ENCODE measurements at places on chromosomes 11 and 22.

DNA sequence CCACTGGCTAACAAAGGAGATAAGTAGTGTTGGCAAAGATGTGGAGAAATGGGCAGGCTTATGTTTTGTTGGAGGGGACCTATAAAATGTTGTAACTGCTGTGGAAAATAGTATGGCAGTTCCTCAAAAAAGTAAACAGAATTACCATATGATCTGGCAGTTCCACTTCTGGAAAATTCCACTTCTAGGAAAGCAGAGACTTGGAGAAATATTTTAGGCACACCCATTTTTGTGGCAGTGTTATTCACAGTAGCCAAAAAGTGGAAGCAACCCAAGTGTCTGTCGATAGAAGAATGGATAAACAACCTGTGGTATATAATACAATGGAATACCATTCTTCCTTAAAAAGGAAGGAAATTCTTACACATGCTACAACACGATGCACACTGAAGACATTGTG lies 57.0 kb upstream of the ADORA2A start:
- no peak for DNase-seq

- DNase-seq: no peak
Observed at GRCh38 chr11:7509966-7510365, 3.8 kb upstream of the PPFIBP2 start.

DNA sequence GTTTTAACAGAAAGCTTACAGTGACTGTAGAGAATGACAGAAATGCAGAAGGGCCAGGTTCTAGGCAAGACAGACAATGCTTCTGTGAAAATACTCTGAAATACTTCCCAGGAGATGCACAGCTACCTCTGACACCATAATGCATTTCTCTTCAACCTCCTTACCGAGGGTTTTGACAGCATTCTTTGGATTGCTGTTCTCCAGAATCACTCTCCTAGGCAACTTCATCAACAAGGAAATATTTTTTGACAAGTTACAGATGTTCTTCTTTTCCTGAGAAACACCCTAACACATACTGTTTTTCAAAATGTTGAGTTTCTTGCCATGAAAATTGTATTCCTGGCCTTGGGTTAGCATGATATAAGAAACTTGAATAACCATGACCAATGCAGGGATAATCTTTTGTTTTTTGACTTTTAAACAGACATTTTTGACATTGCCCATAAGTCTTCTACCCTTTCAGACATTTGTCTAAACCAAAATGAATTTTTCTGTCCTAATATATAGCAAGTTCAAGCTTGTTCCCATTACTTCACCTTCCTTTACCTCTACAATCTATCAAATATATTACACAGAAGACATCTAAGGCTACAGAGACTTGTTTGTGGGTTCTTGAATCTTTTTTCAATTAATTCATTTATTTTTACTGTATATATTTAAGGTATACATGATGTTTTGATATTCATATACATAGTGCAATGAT lies 108.1 kb downstream of the CCDC34 start:
- DNase-seq: no peak

- no peak for DNase-seq
Observed at GRCh38 chr22:32199961-32200360, 4.9 kb downstream of the RFPL2 start.

- no peak for DNase-seq
Observed at GRCh38 chr11:68707527-68707926, 23.2 kb downstream of the GAL start.

DNA sequence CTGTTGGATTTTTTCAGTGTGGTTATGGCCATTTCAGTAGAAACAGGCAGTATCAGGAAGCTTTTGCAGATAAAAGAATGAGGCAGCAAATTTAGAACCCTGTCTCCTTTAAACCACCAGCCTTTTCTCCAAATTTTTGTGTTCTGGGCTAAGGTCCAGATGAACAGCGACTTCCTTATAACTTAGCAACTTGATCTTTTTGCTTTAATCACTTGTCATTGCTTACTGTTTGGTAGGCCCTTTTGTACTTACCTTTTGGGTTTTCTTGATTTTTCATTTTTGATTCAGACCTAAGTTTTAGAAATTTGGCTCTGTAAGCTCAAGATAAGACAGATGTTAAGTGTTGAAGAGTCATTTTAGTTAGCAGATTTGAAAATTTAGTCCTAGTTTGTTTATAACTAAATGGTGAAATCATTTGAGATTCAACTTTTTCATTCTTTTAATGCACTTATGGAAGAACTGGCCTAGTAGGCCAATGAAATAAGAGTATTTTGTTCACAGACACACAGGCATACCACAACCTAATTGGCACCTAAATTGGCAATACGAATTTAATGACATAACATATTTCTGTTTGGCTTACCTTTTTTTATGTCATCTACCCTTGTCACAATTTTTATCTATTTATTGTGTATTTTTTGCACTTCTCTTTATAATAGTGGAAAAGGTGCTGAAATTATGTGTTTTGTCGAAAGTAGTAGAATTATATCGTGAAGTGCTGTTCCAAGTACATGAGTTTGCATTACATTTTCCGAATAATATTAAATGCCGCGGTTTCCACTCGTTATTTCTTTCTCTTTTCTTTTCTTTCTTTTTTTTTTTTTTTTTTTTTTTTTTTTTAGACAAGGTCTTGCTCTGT lies 2.1 kb downstream of the RTN3 start:
- DNase-seq: no peak

GRCh38 chr11:32781721-32782120 lies 12.7 kb downstream of the CCDC73 start:
- no peak for DNase-seq

- no peak for DNase-seq
Observed at GRCh38 chr11:5277807-5278382, 8.2 kb upstream of the HBE1 start.

- peak; percentile 24 for DNase-seq
Observed at GRCh38 chr22:17774206-17774925, at the start of gene BID. Gene BID (minus strand): TSS chr22:17774469. CDS start chr22:17750116, 24,353 bp downstream.

- no peak for DNase-seq
Observed at GRCh38 chr22:17576470-17576869, 13.2 kb downstream of the SLC25A18 start.

GRCh38 chr22:45318558-45319323 lies 9.0 kb downstream of the FAM118A start:
- DNase-seq: peak; percentile 61

DNA sequence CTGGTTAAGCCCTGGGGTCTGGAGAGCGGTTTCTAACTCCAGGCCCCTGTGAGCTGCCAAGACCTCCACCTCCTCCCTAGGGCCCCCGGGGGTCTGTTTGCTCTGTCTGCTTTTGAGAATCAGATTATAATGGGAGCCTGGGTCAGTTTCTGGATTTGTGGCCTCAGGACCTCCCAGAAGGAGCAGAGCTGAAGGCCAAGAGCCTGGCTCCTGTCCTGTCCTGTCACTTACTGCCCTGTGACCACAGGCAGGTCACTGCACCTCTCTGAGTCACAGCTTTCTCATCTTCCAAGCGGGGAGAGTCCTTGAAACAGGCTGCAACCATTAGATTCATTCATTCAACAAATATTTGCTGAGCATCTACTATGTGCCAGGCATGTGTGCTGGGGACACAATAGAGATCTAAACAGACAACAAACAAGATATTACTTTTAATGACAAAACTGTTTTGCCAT lies 87.3 kb upstream of the FGF3 start:
- no peak for DNase-seq

DNA sequence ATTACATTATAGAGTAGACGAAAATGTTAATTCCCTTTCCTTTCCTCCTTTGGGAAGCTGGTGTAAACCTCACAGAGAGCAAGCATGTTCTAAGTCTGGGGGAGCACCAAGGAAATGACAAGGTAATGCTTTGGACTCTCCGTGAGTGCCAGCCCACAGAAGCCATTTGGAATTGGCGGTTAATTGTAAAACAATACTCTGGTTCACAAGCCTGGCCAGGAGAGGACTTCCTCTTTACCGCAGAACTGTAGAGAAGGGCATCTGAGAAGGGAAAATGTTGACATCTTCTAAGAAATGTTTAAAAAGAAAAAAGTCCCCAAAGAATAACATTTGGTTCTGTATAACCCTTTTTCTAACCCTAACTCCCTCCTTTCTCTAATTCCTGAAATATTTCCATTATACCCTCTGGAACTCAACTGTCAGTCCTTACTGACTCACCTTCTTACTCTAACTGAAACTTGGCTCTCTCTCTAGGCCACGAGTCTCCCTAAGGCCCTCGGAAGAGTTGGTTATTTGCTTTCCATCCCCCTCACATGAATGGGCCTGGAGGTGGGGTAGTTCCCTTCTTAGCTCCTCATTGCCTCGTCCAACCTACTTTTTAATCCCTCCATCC lies 379.8 kb downstream of the SOX6 start:
- no peak for DNase-seq

- DNase-seq: no peak
Observed at GRCh38 chr11:96019810-96020747, 96.2 kb upstream of the MTMR2 start.

DNA sequence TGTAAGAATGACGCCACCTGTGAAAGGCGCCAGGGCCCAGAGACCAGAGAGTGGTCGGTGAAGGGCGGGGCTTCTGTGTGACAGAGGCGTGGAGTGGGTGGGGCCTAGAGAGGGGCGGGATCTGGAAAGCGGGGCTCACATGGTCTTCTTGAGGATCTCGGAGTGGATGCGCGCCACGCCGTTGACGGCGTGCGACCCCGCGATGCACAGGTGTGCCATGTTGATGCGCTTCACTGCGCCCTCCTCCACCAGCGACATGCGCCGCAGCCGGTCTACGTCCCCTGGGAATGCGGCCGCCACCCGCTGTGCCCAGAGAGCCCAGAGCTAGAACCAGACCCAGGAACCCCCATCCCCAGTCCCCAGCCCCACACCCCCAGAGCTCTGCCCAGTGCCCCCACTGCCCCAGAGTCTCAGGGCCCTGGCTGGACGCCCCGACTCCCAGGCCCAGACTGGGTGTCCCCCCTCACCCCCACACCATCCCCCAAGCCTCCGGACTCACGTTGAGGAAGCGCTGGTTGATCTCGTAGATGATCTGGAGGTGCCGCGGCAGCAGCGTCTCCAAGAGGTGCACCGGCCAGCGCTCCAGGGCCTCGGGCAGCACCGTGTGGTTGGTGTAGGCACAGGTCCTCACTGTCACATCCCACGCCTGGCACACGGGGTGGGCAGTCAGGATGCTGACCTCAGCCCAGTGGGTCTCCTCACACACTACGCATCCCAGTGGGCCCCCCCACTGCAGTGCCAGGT lies 6.2 kb downstream of the PYGM start:
- no peak for DNase-seq

DNA sequence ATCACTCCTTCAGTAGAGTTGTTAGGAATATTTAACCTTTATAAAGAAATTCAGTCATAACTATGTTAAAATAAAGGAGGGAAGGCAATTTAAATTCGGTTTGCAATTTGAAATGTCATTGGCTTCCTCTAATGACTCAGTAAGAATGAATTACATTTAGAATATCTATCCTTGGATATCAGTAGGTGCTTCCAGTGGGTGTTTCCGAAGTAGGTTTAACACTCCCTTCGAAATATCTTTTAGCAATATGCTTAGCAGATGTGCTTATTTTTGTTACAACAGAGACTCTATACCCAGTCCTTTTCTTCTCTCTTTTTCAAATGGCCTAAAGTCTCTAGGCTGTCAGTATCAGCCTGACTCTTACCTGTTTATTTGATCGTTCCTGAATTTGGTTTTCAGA lies 103.7 kb upstream of the RASSF10 start:
- DNase-seq: no peak

GRCh38 chr11:57637626-57638004 lies 12.1 kb downstream of the YPEL4 start:
- DNase-seq: no peak

GRCh38 chr22:46084376-46084775 lies 66.0 kb upstream of the PPARA start:
- DNase-seq: no peak

GRCh38 chr11:129286813-129287212 lies 88.8 kb upstream of the BARX2 start:
- no peak for DNase-seq

GRCh38 chr11:69666261-69666660 lies 8.9 kb downstream of the LTO1 start:
- DNase-seq: no peak

DNA sequence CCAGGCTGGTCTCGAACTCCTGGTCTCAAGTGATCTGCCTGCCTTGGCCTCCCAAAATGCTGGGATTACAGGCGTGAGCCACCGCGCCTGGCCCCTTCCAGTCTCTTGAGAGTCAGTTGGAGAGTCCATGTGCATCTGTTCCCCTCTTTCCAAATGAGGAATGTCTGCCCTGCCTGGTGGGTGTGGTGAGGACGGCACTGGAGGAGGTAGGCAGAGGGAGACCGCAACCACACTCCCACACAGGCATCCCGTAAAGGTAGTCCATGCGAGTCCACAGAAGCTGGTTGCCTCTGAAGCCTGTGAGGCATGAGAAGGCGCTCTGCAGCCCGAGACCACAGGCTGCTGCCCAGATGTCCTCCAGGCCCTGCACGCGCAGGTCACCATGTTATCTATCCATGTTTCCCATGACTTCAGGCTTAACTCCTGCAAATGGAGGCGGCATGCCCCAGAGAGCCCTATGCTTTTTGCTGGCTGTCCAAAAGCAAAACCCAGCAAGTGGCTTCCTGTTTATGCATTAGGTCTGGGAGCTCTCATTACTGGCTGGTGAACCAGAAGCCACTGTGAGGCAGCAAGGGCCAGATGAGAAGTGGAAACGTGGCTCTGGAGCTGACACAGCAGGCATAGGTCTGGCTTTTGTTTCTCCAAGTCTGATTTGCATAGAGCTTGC lies 43.4 kb downstream of the GRIK4 start:
- no peak for DNase-seq

DNA sequence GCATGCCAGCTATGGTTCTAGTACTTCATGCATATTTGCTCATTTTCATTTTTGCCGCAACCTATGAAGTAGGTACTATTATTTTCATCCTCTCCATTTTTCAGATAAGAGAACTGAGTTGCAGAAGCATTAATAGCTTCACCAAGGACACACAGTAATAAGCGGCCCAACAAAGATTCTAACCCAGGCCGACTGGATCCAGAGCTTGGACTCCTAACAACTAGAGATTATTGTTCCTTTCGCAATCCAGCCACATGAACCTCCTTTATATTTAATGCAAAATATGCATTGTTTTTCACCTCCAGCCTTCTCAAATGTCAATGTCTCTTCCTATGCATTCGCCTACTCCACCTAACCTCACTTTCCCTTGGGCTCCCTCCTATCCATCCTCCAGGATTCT lies 148.3 kb downstream of the CCDC34 start:
- DNase-seq: no peak

DNA sequence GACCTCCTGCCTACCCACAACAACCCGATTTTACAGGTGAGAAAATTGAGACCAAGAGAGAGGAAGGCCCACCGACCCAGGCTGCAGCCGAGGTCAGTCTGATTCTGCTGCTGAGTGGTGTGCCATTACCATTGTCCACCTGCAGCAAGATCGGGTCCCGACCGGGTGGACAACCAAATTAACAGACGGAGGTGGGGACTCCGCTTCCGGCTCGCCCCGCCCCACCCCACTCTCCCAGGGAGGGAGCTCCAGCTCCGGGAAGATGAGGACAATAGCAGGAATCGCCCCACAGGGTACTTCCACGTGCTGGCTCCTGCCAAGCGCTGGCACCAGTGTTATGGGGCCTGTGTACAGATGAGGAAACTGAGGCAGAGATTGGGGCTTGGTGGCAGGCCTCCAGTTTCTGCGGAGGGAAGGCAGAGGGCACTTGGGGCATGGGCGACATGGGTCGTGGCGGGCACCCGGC lies 425 bp upstream of the KDELR3 start:
- DNase-seq: no peak

Data from T follicular helper cell (primary cell).